Stimulated activated CD4-positive, alpha-beta T cell treated with anti-CD3 and anti-CD28 coated beads, Interleukin-1b, Interleukin-23, amount 100 ng/mL, for 1 hour (primary cell): ENCODE measurements at places on chromosomes 7 and 10.

DNA sequence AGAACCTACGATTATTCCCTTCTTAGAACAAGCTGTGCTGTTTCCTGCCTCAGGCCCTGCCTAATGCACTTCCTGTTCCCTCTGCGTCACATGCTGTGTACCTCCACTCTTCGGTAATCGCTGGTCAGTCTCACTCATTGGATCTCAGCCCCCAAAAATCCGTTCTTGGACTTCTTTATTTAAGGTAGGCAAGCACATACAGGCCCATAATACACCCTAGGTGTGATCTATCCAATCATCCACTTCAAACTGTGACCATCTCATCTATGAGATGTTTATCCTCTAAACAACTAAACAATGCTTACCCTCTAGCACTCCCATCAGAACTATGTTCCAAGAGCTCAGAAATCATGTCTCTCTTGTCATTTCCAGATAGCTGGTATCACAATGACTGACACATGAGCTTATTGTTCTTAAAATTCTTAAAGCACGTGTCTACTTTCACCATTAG lies 83.9 kb downstream of the CADPS2 start:
- DNase-seq: no peak

DNA sequence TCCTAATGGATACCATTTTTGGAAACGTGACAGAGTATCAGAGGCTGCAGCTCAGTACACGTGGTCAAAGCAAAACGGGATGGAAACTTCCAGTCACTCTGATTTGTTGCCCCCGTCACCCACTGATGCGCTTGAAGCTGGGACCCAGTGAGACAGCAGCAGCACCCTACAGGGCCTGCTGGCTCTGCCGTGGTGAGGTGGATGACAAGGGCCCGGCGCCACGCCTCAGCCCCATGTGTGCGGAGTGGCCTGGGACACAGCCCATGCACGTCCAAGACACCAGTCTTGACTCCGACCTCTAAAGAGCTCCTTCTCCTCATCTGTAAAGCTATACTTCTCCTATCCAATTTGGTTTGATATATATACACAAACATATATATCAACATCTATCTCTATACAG lies 39.0 kb downstream of the CLEC2L start:
- DNase-seq: no peak

- DNase-seq: no peak
Measured at GRCh38 chr10:21138769-21139340, 241.7 kb upstream of the NEBL start.

DNA sequence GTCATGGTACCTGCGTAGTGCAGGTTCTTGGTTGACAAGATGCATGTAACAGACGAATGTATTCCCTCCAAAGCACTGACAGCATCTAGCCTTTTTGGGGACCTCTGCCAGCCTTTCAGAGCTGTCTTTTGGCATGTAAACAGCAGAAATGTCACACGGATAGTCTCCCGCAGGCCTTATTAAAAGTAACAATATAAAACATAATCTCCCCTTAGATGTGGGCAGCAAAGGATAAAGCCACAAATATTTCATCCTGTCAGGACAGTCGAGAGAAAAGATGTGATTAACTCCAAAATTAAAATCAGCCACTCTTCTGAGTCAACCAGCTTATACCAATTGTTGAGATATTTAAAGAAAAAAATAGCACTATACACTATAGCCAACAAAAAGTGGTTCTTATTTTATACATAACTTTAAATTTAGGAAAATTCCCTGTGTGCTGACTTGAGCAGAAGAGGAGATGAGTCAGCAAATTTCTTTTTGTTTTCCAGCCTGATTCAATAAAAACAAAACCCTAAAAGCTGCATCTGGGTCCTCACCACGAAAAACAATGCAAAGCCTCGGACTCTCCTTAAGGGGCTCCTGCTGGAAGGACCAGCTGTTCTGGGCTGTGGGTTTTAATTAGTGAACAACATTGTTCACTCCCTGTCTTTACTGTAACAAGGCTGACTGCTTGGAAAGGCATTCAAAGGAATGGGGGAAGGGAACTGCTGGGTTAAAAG lies 240.2 kb downstream of the ADAM12 start:
- no peak for DNase-seq

GRCh38 chr7:22653951-22654350 lies 73.0 kb upstream of the IL6 start:
- DNase-seq: no peak

DNA sequence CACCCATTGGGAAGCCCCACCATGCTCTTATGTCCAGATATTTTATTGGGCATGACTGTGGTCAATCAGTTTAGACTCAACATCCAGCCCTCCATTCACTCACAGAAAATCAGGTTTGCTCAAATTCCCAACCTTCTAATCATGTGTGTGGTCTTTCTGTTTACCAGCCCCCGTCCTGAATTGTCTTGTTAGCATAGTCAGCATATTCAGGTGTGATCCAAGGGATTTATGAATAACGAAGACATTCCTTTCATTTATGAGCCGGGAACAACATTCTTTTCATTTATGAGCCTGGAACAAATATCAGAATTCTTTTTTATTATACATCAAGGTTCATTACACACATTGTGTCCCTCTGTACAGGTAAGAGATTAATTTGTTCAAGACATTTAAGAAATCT lies 376.3 kb upstream of the POM121L12 start:
- DNase-seq: no peak

- no peak for DNase-seq
Measured at GRCh38 chr10:113087165-113088029, 137.3 kb downstream of the TCF7L2 start.

GRCh38 chr10:133397938-133398337 lies 4.0 kb downstream of the MTG1 start:
- no peak for DNase-seq

DNA sequence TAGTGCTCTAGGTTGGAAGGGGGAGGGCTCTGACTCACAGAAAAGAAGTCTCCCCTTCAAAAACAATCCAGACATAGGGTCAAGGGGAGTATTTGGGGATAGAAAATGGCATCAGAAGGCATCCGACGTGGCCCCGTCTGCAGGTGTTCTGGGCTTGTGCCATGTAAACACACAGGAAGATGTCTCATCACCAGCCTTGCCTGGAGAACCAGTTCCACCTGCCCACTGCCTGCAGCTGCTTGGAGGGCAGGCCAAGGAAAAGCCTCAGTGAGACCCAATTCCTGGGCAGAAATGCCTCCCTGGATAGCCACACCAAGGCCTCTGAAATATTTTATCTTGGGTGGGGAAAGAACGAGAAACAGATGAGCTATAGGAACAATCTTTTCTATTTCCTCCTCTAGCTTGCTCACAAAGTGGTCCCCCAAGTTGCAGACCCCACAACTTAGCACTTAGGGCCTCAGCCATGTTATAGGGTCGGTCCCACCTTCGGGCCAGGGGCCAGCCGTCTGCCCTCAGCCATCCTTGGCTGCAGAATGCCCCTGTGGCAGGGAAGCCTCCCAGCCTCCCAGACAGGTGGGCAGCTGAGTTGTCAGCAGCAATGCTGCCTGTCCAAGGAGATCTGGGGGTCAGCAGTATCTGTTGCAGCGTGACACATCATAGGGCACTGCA lies 54.3 kb upstream of the ECHDC3 start:
- DNase-seq: no peak

DNA sequence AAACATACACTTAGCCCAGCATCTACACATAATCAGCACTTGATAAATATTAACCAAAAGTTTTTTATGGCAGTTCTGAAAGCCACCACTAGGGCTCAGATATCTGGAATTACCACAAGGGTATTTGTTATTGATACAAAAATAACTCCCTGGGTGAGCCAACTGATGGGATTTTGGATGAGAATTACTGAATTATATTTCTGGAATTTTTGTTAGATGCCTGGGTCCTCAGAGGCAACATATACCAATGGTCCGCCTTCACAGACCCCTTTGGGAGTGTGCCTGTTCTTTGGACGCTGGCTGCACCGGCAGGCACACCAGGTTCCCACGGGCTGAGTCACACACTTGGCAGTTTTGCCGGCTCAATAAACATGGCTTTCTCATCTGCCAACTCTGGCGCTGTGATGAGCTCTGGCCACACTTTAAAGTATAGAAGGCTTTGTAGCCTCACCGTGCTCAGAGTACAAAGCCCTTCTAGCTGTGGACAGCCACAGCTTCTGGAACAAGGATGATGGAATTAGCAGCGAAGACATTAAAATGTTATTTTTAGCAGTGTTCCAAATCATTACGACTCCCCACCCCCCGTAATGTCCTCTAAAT lies 24.5 kb upstream of the EEPD1 start:
- no peak for DNase-seq

- DNase-seq: no peak
Measured at GRCh38 chr7:83148776-83149175, 13.9 kb downstream of the PCLO start.

DNA sequence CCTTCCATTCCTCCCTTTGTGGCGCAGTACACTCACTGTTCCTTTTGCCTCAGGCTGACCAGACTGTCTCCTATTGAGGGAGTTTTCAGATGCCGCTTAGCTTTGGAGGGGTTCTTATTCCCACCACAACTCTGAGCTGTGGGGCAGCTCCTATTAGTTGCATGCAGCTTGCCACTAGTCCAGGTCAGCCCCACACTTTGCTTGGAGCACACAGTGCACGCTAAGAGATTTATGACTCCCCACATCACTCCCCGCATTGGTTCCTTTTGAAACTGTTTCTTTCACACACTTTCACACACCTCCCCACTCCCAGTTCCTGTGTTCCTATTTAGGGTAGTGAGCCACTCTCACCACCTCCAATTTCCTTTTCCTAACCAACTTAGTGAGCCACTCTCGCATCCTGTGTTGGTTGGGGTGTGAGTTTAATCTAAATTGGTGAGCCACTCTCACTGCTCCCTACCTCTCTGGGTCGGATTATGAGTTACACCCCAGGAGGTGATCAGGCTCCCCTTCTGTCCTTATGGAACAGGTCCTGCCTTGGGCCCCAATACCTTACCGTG lies 10.4 kb upstream of the ZNF485 start:
- no peak for DNase-seq

GRCh38 chr10:48771234-48771633 lies 86.6 kb downstream of the WDFY4 start:
- no peak for DNase-seq
